ENCODE measurements at places on chromosomes 3 and 15.

GRCh38 chr15:97071668-97072067 is 741.2 kb downstream of the NR2F2 start:
- no peak for DNase-seq

- no peak for DNase-seq
Observed at GRCh38 chr3:12182687-12183441, 24.2 kb upstream of the TIMP4 start.

GRCh38 chr15:40441565-40442531 is 1.1 kb downstream of the BAHD1 start:
- no peak for DNase-seq

DNA sequence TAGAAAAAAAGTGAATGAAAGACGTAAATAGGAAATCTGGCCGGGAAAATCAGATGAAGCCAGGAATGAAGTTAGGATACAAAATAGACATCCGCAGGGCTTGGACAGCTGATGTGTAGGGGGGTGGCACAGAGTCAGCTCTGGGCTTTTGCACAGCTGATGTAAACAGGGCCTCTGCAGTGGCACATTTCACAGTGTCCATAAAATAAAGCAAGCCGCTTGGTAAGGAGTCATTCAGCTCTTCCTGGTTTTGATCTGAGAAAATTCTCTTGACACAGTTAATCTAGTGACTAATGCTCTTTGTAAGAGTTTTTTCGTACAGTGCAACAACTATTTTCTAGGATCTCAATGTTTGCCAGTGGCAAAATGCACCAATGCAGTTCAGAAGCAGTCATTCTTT is 153.3 kb downstream of the USP13 start:
- peak; percentile 8 for DNase-seq

DNA sequence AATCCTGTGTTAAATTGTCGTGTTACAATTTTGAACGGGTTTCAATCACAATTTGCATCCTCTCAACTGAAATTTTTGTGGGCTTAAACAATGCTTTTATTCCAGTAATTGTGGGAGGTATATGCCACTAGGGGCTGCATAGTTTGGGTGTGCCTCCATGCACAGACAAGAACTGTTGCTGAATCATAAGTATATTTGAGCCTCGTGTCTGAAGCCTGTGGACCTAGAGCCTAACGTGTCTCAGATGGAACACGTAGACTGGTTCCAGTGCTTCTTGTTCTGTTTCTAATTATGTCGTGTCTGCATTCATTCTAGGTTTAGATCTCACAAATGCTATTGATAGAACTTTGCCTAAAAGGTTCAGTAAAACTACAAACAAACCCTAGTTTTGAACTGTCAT is 363.4 kb downstream of the RBMS3 start:
- no peak for DNase-seq

All from anterior cingulate cortex (tissue), 58 donors.